ENCODE measurements at places on chromosomes 5 and 9.

DNA sequence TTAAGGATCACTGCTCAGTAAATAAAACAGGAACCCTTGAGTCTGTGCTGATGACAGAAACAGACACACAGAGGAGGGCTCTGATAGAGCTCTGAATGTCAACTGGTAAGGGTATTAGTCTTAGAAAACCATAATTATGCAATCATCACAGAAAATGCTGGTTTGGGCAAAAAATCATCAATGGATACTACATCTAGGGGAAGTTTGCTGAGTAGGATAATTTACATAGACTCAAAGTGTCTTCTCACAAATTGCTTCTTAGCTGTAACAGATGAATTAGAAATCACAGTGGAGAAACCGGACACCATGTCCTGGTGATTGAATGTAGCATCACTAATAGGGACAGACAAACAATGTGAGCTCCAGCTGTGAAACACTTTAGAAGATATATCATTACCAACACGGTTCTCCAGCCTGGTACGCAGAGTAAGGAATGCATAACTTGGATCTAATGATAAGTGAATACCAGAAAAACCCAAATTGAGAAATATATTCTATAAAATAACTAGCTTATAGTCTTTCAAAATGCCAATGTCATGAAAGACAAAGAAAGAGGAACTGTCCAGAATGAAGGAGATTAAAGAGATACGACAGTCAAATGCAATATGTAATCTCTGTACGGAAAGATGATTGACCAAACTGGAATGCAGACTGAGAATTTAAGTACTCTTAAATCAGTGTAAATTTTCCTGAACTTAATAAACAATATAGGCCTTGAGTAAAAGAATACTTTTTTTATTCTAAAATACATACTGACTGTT lies 17.3 kb downstream of the CHD1 start:
- no peak overlapping the region for H3K4me3 ChIP-seq
- DNase-seq: no peak
- no peak overlapping the region for H3K27ac ChIP-seq
- peaks cover 84% of the 10 kb centered on the region for H3K36me3 ChIP-seq
- peaks cover 16% of the 10 kb centered on the region for H3K4me1 ChIP-seq

DNA sequence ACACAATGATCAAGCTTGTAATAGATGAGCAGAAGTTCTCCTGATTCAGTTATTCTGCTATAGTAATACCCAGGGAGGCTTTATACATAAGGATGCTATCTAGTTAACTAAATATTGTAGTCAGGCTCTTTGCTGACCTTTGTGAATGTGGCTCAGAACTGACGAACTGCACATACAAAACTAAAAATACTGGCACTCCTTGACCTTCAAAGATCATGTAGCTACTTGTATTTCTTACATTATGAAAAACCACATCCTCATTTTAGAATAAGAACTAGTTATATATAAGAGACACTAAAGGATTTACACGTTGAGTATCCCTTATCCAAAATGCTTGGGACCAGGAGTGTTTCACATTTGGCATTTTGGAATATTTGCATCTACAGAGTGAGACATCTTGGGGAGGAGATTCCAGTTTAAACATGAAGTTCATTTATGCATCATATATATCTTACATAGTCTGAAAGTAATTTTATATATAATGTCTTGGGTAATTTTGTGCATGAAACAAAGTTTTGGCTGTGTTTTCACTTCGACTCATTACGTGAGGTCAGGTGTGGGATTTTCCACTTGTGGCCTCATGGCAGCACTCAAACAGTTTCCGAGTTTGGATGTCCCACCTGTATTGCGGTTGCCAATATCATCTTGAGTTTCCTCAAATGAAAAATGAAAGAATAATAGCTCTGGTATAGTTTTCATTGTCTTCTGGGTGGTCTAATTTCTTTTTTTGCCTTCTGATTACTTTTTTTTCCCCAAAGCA lies 58.4 kb upstream of the FBXL7 start:
- H3K4me1 ChIP-seq: no peaks in the 10 kb centered on the region
- no peaks in the 10 kb centered on the region for H3K36me3 ChIP-seq
- H3K4me3 ChIP-seq: no peak overlapping the region

- DNase-seq: no peak
- H3K4me1 ChIP-seq: no peaks in the 10 kb centered on the region
- H3K4me3 ChIP-seq: no peak overlapping the region
- no peak overlapping the region for H3K27ac ChIP-seq
- H3K27me3 ChIP-seq: peaks cover 3% of the 10 kb centered on the region
Observed at GRCh38 chr9:109317979-109318741, 2.7 kb downstream of the EPB41L4B start.

DNA sequence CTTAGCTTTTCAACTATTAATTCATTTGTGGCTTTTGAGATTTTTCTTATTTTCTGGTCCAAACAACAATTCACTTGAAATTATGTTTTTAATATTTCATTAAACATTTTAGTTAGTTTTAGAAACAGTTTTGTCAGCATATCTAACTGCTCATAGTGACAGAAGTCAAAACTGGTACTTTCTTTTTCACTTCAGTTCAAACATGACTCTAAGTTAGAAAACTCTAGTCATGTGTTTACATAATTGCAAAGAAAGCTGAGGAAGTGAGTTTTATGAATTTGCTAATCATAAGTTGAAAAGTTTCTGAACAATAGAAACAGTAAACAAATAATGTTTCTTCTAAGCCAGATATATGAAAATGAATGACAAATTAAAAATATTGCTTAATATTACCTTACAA lies 1931.0 kb downstream of the EFNA5 start:
- H3K4me1 ChIP-seq: no peaks in the 10 kb centered on the region
- H3K27me3 ChIP-seq: no peaks in the 10 kb centered on the region
- no peak overlapping the region for H3K27ac ChIP-seq
- no peak overlapping the region for H3K4me3 ChIP-seq
- no peaks in the 10 kb centered on the region for H3K36me3 ChIP-seq
- DNase-seq: no peak

GRCh38 chr9:82254646-82255367 lies 266.2 kb downstream of the SPATA31D1 start:
- DNase-seq: no peak
- no peaks in the 10 kb centered on the region for H3K36me3 ChIP-seq
- H3K27ac ChIP-seq: no peak overlapping the region
- H3K4me1 ChIP-seq: no peaks in the 10 kb centered on the region

Measured in DND-41 (cell line).